Activated CD4-positive, alpha-beta T cell treated with anti-CD3 and anti-CD28 coated beads, Interleukin-2, amount 10 ng/mL, durations not matched to agents 24 days and 14 days (primary cell): ENCODE measurements at places on chromosomes 3 and 15.
A peak's percentile ranks its signal among the peaks of the same experiment; 100 is the strongest.

- no peak for DNase-seq
- peaks cover 33% of the 10 kb centered on the region for H3K36me3 ChIP-seq
- H3K4me3 ChIP-seq: no peak overlapping the region
- no peaks in the 10 kb centered on the region for H3K27me3 ChIP-seq
- peaks cover 11% of the 10 kb centered on the region for H3K4me1 ChIP-seq
Observed at GRCh38 chr3:40313975-40314860, 4.7 kb downstream of the EIF1B start.

DNA sequence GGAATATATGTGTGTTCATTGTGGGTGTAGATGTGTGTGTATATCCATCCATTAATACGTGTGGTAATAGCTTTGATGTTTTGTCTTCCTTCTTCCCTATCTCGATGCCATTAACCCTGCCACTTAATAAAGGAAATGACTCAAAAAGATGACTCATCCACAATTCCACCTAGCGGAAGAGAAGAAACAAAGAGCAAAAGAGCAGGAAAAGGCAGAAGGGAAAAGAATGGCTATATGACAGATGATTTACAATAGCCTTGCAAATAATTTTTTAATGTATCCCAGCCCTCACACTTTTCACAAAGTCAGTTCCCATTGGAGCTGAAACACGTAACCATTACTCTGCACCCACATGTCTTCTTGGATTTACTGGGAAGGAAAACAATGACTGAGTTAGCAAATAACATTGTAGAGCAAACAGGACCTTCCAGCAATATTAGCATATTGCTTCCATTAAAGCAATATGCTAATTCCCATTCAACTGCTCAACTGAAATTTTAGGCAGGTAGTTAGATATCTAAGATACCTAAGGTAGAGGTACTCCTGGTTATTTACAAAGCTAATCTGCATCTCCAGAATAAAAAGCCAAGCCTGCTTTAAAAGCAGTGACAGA, 197.2 kb downstream of the KCNAB1 start:
- no peak for DNase-seq
- H3K27ac ChIP-seq: no peak overlapping the region
- no peaks in the 10 kb centered on the region for H3K4me1 ChIP-seq
- no peaks in the 10 kb centered on the region for H3K36me3 ChIP-seq
- peaks cover 22% of the 10 kb centered on the region for H3K27me3 ChIP-seq

- no peaks in the 10 kb centered on the region for H3K36me3 ChIP-seq
- DNase-seq: no peak
- H3K4me3 ChIP-seq: no peak overlapping the region
- peaks cover 5% of the 10 kb centered on the region for H3K4me1 ChIP-seq
- peaks cover 18% of the 10 kb centered on the region for H3K27me3 ChIP-seq
Observed at GRCh38 chr3:152021951-152022461, 148.6 kb downstream of the SUCNR1 start.

DNA sequence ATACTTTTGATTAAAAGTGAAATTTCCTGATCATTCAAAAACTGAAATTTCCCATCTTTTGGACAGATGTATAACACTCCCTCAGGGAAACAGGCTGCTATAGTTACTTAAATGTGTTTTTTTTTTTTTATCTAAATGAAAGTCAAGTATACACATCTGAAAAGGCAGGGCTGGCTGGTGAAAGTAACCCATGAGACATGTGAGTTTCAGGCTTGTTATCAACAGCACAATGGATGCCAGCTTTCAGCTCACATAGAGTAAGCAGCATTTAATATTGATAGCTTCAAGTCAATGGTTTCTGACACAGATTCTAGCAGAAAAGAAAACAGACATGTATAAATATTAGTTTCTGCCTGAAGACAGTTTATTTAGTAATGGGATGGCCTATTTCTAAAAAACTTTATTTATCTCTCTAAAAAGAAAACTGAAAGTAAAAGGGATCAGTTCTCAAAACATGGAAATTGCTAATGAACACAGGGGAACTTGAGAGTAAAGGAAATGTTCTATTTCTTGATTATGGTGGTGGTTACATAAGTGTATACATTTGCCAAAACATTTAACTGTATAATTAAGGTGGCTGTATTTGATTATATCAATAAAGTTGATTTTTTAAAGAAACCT, 89.7 kb upstream of the CMC1 start:
- no peaks in the 10 kb centered on the region for H3K27me3 ChIP-seq
- no peaks in the 10 kb centered on the region for H3K36me3 ChIP-seq
- peaks cover 2% of the 10 kb centered on the region for H3K4me1 ChIP-seq
- H3K27ac ChIP-seq: no peak overlapping the region
- DNase-seq: no peak

GRCh38 chr15:60118146-60118545, 114.0 kb downstream of the FOXB1 start:
- no peak overlapping the region for H3K27ac ChIP-seq
- no peak for DNase-seq
- peaks cover 10% of the 10 kb centered on the region for H3K27me3 ChIP-seq
- H3K4me1 ChIP-seq: peaks cover 35% of the 10 kb centered on the region
- H3K4me3 ChIP-seq: no peak overlapping the region
- no peaks in the 10 kb centered on the region for H3K36me3 ChIP-seq

DNA sequence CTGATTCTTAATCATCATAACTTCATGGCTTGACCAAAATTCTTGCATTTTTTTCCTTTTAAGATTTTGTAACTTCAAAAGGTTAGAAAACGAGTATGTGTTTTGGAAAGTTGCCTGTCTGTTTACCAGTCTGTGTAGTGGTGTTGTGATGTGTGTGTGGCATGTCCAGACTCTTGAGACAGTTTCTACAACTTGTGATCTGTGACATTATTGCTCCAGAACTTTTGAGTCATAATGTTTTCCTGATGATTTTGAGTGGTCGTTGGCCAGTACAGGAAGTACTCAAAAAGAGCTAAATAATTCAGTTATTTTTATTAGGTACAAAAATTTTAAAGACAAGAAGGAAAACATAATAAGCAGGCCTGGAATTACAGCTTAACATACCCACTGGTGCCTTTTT, 229.0 kb upstream of the C2CD4B start:
- H3K36me3 ChIP-seq: peaks cover 4% of the 10 kb centered on the region

DNA sequence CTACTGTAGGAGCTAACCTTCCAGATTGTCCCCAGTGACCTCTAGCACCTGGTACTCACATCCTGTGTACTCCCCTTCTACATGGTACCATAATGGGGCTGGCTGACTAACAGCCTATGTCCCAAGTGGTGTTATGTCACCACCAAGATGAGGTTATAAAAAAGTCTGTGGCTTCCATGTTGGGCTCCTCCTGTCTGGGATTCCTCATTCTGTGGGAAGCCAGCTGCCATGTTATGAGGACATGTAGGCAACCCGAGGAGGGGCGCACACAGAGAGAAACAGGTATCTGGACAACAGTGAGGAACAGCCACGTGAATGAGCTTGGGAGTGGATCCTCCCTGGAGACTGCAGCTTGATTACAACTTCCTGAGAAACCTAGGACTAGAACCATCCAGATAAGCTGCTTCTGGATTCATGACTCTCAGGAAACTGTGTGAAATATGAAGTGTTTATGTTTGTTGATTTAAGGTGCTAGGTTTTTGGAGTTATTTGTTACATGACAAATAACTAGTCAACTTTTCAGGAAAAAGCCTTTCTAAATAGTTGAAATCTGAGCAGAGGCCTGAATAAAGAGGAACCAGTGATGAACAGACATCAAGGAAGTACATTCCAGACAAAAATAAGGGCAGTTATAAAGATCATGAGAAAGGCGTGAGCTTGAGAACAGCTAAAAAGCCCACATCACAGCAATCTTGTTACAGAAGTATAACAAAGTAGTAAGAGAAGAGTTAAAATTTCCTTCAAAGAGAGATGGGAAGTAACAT, 21.7 kb downstream of the GOLIM4 start:
- no peaks in the 10 kb centered on the region for H3K36me3 ChIP-seq
- no peaks in the 10 kb centered on the region for H3K4me1 ChIP-seq
- DNase-seq: no peak
- no peaks in the 10 kb centered on the region for H3K27me3 ChIP-seq

DNA sequence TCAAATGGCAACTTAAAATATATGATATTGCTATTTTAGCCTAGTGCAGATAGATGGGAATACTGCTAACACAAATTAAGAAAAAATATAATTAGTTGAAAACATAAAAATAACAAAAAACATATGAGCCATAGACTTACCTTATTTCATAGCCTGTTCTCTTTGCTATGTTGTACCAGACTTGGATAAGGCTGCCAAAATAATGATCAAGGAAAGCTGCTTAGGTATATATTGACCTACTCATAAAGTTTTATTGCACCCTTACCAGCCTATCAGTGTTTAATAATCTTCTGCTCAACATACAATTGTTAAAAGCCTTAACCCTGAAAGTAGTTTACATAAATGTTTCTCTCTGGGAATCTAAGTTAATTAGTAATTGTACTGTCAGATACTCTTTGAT, at the start of gene SI:
SI (minus strand) TSS at position 204 of the 400 bp plus-strand sequence. CDS start 2,484 bp downstream, outside the sequence.
- no peaks in the 10 kb centered on the region for H3K4me1 ChIP-seq
- H3K4me3 ChIP-seq: no peak within 1 kb of the TSS
- no peak within 1 kb of the TSS for H3K27ac ChIP-seq
- DNase-seq: no peak
- no peaks in the 10 kb centered on the region for H3K27me3 ChIP-seq

DNA sequence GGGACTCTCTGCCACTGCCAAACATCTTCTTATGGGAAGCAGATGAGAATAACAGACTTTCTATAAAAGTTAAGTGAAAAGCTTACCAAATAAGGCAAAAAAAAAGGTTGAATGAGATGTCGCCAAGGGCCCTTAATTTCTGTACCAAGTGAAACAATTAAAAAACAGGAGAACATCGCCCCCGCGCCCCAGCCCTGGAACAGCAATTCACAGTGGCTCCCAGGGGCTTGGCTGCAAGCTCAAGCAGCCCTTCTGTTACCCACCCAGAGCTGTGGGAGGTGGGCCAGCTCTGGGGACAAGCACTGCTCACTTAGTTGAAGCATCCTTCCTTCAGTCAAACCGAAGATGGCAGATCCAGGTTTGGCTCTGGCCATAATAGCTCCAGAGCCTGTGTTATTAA, 208.0 kb downstream of the ERC2 start:
- H3K27ac ChIP-seq: no peak overlapping the region
- DNase-seq: no peak
- H3K36me3 ChIP-seq: no peaks in the 10 kb centered on the region
- H3K4me1 ChIP-seq: no peaks in the 10 kb centered on the region

- H3K27me3 ChIP-seq: peaks cover 48% of the 10 kb centered on the region
- H3K4me1 ChIP-seq: peaks cover 11% of the 10 kb centered on the region
- H3K36me3 ChIP-seq: no peaks in the 10 kb centered on the region
- DNase-seq: peak; percentile 81
- H3K27ac ChIP-seq: no peak overlapping the region
Observed at GRCh38 chr3:186705882-186706780, 11.0 kb upstream of the KNG1 start.

- no peak overlapping the region for H3K27ac ChIP-seq
- DNase-seq: peak; percentile 74
- no peaks in the 10 kb centered on the region for H3K4me1 ChIP-seq
- no peaks in the 10 kb centered on the region for H3K27me3 ChIP-seq
Observed at GRCh38 chr3:107753494-107753893, 230.7 kb downstream of the BBX start.

DNA sequence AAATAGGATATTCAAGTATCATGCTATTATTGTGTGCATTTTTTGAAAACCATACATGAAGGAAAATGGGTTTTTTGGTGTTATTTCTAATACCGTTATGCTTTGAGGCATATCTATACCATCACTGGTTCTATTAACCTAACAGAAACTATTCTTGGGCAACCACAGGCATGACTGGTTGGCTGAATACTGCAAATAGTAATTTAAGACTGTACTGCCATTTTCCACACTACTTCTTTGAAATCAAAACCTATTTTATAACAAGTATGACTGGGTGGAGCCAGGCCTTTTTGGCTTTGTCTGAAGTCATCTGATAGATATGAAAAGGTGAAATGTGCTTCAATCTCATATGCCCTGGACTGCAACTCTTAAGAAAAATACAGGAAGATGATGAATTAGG, 115.1 kb downstream of the ULK4 start:
- H3K4me1 ChIP-seq: peaks cover 6% of the 10 kb centered on the region
- no peak overlapping the region for H3K27ac ChIP-seq
- H3K4me3 ChIP-seq: no peak overlapping the region
- DNase-seq: no peak

DNA sequence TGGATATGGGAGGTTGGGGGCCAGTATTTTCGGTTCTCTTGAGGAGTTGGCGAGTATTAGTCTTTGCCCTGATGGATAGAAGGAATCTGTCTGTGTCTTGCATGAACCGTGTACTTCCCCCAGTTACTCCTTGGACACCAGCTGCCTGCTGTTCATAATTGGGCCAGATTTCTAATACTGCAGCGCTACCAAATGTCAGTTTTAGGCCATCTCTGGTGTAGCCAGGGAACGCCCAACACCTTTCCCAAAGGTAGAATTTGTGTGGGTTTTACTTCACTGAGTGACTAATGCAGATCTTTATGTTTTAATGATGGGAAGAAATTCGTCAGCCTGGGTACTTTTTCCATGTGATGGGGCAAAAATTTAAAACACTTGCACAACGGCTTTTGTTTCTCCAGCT, 18.4 kb downstream of the FLNB start:
- DNase-seq: no peak
- peaks cover 37% of the 10 kb centered on the region for H3K4me1 ChIP-seq
- H3K27me3 ChIP-seq: no peaks in the 10 kb centered on the region
- H3K4me3 ChIP-seq: no peak overlapping the region
- peak overlapping the region; percentile 70 for H3K27ac ChIP-seq
- H3K36me3 ChIP-seq: peaks cover 2% of the 10 kb centered on the region

- no peak overlapping the region for H3K4me3 ChIP-seq
- peak; percentile 65 for DNase-seq
- peaks cover 12% of the 10 kb centered on the region for H3K4me1 ChIP-seq
- H3K27ac ChIP-seq: no peak overlapping the region
- H3K27me3 ChIP-seq: peaks cover 67% of the 10 kb centered on the region
- H3K36me3 ChIP-seq: no peaks in the 10 kb centered on the region
Observed at GRCh38 chr3:128490915-128491690, 1.9 kb downstream of the GATA2 start.

- no peak overlapping the region for H3K27ac ChIP-seq
- H3K4me3 ChIP-seq: no peak overlapping the region
- H3K27me3 ChIP-seq: peaks cover 7% of the 10 kb centered on the region
- H3K36me3 ChIP-seq: no peaks in the 10 kb centered on the region
Observed at GRCh38 chr3:152595975-152596821, 238.7 kb upstream of the P2RY1 start.

GRCh38 chr15:101029971-101030661, 111.0 kb downstream of the LRRK1 start:
- no peak overlapping the region for H3K27ac ChIP-seq
- DNase-seq: no peak
- peaks cover 33% of the 10 kb centered on the region for H3K27me3 ChIP-seq
- H3K4me1 ChIP-seq: no peaks in the 10 kb centered on the region

- no peak overlapping the region for H3K4me3 ChIP-seq
- H3K27me3 ChIP-seq: no peaks in the 10 kb centered on the region
- no peaks in the 10 kb centered on the region for H3K36me3 ChIP-seq
- no peaks in the 10 kb centered on the region for H3K4me1 ChIP-seq
- H3K27ac ChIP-seq: no peak overlapping the region
Observed at GRCh38 chr3:96478496-96478895, 335.9 kb upstream of the EPHA6 start.

- no peaks in the 10 kb centered on the region for H3K36me3 ChIP-seq
- no peak overlapping the region for H3K4me3 ChIP-seq
- peaks cover 19% of the 10 kb centered on the region for H3K27me3 ChIP-seq
- peaks cover 2% of the 10 kb centered on the region for H3K4me1 ChIP-seq
- no peak overlapping the region for H3K27ac ChIP-seq
Observed at GRCh38 chr3:57093971-57094535, 33.6 kb downstream of the SPATA12 start.

GRCh38 chr3:11910971-11911531, 64.4 kb upstream of the TAMM41 start:
- no peaks in the 10 kb centered on the region for H3K36me3 ChIP-seq
- no peak overlapping the region for H3K27ac ChIP-seq
- no peaks in the 10 kb centered on the region for H3K27me3 ChIP-seq
- no peaks in the 10 kb centered on the region for H3K4me1 ChIP-seq
- peak; percentile 57 for DNase-seq
- no peak overlapping the region for H3K4me3 ChIP-seq
